ENCODE measurements at places on chromosomes 12 and 14.

DNA sequence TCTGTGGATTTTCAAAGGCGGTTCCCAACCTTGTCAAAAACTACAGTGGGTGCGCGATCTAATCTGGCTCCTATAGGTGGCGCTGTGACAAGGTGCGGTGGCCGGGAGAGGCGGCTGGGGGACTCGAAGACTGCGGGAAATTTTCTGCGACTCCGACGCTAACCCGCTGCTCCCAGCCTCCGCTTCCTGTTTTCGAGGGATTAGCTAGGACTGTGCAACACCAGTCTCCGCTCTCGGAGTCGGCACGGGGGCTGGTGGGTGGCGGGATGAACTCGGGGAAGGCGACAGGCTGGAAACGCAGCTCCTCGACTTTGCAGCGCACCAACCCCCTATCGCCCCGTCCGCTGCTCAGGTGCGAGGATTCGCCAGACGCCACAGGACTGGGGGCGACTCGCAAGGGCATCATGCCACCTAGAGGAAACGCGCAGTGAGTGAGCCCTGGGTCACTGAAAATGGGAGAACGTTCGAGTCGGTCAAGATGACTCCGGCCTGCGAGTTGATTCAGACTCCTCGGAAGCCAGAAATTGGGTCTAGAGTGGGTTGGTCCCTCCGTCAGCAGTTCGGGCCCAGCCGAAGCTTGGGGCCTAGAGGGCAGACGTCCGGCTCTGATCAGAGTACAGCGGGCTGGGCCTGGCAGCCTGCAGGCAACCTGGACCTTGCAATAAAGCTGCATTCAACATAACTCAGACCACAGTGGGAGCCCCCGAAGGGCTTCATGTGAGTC is 5.5 kb upstream of the PAX9 start:
- DNase-seq: peak; percentile 61

- DNase-seq: no peak
These were observed 36.6 kb upstream of the SPPL3 start for GRCh38 chr12:120940799-120941198.

- DNase-seq: no peak
These were observed 178.0 kb downstream of the GRIP1 start for GRCh38 chr12:66500841-66501240.

- DNase-seq: no peak
These were observed 115.3 kb upstream of the CPSF6 start for GRCh38 chr12:69123919-69124638.

GRCh38 chr12:54311051-54311450 is 10.2 kb upstream of the NFE2 start:
- no peak for DNase-seq

DNA sequence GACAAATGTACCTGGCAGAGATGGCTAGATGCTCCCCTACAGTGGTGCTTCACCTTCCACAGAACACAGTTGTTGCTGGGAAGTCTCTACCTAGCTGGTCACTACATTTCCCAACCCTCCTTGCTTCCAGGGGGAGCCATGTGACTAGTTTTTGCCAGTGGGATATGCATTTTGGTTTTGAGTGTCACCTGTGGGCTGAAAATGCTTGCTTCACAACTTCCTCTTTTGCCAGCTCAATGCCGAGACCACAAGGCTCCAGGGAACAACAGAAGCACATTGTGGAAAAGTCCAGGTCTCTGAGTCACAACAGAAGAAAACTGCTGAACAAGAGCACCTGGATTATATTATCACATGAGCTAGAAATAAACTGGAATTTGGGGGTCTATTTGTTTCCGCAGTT is 48.5 kb upstream of the ARHGAP5 start:
- DNase-seq: no peak

GRCh38 chr14:85420278-85420677 is 109.7 kb upstream of the FLRT2 start:
- no peak for DNase-seq

GRCh38 chr14:92687681-92688433 is 60.6 kb downstream of the LGMN start:
- DNase-seq: no peak

DNA sequence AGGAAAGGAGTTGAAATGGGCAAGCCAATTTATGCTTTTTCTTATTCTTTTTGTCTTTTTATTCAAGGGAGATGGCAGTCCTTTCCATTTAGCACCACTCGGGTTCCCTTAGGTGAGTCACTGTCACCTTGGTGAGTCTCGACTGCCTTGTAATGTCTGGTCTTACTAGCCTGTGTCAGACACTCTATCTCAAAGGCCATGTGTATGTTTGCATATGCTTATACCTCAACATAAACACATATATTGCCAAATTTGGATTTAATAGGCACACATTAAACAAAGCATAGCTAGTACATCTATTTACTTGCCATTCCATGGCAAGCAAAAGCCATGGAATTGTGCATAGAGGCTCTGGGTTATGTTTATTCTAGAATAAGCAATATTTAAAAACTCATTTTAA is 624.9 kb upstream of the FOXG1 start:
- no peak for DNase-seq
